ENCODE measurements at places on chromosomes 4 and X. TPM values are rescaled to one million over a fixed set of nuclear protein-coding genes. Genes with fewer than 3 reads are reported as not detected.

DNA sequence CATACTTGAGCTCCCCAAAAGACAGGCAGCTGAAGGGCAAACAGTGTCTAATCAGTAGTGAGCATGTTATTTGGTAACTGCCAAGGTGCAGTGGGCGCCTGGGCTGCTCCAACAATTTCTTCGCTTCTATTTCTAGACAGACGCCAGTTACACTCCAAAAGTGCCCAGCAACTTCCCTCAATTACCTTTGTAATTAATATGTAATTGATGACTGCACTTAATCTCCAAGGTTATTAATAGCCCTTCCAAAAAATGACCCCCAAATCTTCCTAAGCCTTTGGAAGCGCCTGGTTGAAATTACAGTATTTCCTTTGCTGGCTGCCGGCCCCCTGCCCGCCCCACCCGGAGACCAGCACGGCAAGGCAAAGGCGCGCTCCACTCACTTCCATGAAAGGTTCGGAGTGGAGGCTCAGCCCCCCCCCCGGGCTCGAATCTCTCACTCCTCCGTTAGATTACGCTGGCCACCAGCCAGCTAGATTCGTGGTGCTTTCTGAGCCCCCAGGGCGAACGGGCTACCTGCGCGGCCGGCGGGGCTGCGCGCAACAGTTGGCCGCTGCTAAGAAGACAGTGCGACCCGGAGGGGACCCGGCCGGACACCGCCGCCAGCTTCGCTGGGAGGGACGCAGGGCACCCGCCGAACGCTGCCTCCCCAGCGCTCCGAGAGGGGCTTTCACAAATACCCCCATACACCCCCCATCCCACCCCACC lies 1.9 kb downstream of the GPC4 start:
- no peak for DNase-seq

- no peak for DNase-seq
Measured at GRCh38 chr4:110643096-110643495, 20.2 kb upstream of the PITX2 start.

GRCh38 chr4:52657618-52658501 lies 1.2 kb downstream of the USP46 start:
- peak; percentile 10 for DNase-seq

GRCh38 chrX:9835585-9836210 lies 49.5 kb downstream of the SHROOM2 start:
- no peak for DNase-seq

DNA sequence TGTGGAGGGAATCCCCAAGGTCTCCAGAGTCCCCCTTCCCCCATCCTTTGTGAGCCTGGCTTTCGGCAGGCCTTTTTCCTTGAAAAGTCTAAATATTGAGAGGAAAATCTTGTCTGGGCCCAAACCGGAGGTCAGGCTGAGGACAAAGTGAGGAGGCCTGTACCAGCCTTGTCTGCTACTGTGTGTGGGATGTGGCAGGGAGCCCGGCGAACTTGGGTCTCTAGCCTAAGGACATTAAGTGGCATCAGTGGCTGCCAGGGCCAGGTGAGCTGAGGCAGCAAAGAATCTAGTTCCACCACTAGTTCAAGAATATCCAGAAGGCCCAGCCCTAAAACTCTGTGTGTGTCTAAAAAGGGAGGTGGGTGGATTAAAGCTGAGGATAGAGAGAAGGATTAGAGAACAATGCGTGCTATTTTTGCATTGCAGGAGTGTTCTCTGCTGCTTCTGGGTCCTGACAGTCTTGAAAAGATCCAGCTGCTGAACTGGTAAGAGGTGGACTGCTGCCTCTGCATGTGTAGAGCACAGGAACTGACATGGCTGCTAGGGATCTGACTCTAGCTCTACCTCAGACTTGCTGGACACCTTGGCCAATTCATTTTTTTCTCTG lies 1.2 kb upstream of the AMER1 start:
- DNase-seq, result no peak

GRCh38 chrX:42102586-42103282 lies 179.4 kb upstream of the CASK start:
- DNase-seq, result no peak

DNA sequence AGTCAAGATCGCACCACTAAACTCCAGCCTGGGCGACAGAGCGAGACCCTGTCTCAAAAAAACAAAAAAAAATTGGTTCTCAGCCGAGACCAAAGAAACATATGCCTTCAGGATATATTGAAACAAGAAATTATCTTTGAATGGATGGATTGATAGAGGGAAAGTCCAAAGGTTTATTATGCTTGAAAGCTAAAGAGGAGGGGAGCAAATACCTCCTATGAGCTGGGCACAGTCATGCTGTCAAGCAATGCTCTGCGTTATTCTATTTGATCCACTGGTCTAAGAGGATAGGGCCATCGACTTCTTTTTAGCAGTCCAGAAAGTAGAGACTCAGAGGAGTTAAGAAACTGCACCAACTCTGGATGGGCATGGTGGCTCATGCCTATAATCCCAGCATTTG lies 85.9 kb upstream of the SLC34A2 start:
- no peak for DNase-seq

DNA sequence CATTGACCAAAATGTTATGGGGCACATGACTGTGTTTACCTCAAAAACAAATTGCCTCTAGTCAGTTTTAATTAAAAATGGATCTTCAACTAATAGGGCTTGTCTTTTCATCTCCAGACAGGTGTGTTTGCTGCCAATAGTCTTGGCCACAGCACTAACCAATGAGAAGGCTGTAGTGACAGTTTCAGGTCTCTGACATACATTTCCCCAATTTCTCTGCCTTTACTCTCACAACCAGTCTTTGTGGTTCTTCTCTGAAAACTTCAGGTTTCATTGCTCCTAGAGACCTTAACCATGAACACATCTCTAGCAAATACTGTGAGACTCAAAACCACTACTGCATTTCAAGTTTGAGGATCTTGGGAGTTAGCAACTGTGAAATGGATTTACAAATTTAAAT lies 3.5 kb upstream of the EDNRA start:
- DNase-seq, result no peak

- peak; percentile 25 for DNase-seq
Measured at GRCh38 chr4:152591396-152591795, 55.5 kb upstream of the FBXW7 start.

DNA sequence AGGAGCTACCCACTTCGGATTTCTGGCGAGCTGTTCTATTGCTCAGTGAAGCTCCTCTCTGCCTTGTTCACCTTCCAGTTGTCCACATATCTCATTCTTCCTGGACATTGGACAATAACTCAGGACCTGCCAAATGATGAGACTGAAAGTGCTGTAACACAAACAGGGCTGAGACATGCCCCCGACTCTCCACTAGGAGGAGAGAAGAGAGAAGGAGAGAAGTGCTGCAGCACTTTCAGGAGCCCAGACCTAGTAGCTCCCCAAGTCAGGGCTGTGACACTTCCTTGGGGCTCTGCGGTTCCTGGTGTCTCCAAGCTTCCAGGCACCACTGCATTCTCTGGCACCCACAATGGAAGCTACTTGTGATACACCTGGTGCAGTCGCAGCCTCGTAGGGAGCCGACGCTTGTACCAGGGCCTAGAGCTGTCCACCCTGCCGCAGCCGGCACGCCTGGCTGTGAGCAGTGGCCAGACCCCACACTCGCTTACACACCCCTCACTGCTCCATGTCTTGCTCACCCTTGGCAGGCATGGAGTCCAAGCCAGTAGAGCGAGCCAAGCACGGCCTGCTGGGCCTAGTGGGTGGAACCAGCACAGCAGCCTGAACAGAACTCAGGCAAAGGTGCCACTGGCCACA lies 234.9 kb downstream of the TECRL start:
- no peak for DNase-seq

The CLDN22 gene
- not detected for total RNA-seq

The KANTR gene
- total RNA-seq, result 27.4 TPM

The ACE2 gene
- 0.30 TPM for total RNA-seq

The ARX gene
- total RNA-seq, result not detected
